ENCODE measurements at places on chromosomes 5 and 9. TPM values are rescaled to one million over a fixed set of nuclear protein-coding genes. Genes with fewer than 3 reads are reported as not detected.

GRCh38 chr5:158701007-158701391 is 398.7 kb downstream of the EBF1 start:
- DNase-seq, result no peak

GRCh38 chr5:176806137-176806536 is 4.2 kb upstream of the UNC5A start:
- no peak for DNase-seq

GRCh38 chr5:158482125-158482524 is 617.6 kb downstream of the EBF1 start:
- DNase-seq, result no peak

GFPT2 gene
- total RNA-seq, result 11.1 TPM

GRCh38 chr5:14008819-14009311 is 64.4 kb upstream of the DNAH5 start:
- DNase-seq, result no peak

DNA sequence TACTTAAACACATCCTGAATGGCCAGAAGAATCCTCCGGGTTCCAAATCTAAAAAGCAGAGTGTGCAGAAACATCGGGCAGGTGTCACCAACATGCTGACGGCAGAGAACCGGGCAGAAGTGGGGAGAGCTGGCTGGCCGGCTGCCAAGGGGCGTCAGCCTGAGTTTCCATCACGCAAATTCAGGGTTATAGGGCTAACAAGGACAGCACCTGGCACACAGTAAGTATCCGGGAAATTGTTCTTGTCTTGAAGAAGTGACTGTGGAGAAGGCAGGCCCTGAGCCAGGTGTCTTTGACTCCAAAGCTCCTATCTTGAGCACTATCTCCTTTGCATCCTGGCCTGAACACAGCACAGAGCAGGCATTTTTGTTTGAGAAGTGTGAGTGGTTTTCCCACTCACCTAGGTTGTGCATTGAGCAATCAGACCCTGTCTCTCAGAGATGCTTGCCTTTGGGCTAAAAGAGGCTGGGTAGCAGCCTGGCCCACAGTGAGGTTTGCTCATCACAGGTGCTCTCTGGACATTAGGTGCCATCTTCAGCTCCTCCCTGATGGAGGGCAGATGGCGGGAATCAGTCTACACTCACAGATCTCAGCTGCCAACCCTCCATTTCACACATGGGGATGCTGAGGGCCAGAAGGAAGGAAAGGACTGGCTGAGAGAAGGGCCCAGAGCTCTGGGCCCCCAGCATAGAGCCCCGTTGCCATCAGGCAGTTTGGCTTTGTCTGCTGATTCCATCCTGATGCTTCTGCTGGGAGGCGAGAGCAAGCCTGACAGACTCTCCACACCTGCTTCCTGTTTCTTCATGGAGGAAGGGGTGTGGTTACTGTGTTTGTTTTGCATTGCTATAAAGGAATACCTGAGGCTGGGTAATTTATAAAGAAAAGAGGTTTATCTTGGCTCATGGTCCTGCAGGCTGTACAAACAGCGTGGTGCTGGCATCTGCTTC is 52.8 kb downstream of the WHRN start:
- no peak for DNase-seq

DNA sequence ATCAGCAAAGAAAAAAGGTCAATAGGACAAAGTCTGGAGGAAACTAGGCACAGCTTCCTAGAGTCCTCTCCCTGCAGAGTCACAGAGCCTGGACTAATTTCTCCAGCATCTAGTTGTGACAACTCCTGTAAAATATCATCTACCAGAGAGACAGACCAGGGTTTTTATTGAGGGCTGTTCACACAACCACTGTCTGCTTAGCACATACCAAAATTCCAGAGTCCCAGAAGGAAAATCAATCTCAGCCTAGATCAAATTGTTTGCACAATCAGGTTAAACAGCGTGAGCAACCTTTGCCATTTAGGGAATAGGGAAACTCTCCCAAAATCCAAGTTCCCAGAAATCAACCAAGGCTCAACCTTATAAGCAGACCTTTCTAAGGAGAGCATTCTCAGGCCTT is 190.3 kb downstream of the SYK start:
- no peak for DNase-seq

STK10 gene
- total RNA-seq, result 32.3 TPM

DNA sequence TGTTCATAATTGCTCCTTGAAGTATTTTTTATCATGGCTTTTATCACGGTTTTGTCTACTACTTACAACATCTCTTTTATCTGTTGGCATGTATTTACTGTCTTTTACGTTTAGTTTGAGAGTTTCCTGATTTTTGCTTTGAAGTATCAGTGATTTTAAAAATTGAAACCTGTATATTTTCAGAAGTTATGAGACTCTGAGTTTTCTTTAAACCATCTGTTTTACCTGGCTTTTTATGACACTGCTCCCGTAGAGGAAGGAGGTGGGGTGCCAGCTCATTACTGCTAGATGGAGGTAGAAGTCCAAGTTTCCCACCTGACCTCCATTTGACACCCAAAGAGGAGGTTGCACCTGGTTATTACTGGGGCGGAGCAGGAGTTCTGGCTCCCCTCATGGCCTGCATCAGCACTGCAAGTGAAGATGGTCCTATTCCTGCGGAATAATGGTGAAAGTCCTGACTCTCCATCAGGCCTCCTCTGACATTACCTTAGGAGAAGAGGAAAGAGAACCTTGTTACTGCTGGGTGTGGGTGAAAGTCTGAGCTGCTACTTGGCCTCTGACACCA is 10.0 kb upstream of the ZNF131 start:
- DNase-seq, result no peak
